ENCODE measurements at places on chromosomes 5 and 9.

DNA sequence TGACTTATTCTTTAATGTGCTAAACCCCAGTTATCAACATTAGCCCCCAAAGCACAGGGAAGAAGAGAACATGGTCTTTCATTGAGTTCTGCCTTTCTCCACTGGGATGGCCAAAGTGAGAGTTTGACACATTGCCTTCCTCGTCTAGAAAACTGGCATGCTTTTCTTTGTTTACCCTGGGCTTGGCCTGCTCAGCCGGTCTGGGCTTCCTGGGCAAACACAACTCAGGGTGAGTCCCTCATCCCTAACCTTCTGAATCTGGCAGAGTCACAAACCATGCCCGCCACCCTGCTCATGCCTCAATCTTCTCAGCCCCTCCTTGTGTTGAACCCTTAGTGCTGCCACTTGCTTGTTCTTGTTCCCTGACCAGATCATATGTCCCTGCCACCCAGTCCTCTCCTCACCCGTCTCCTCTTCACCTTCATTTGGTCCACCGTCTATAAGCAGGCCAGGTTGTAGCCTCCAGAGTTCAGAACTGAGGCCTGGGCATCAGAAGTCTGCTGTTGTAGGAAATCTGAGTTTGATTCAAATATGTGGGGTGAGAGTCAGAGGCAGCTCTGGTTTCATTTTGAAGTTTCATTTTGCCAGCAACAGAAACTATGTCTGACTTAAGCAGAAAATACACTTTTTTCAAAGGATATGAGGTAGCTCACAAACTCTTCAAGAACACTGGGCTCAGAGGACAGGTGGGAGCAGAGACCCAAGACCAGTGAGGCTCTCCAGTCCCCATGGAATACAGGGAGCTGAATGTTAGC lies 217.6 kb downstream of the NDUFS4 start:
- peak; percentile 40 for DNase-seq

- no peak for DNase-seq
These were observed 382.1 kb downstream of the KDM4C start for GRCh38 chr9:7139886-7140285.

GRCh38 chr9:134625361-134626068 lies 16.1 kb upstream of the COL5A1 start:
- no peak for DNase-seq

- no peak for DNase-seq
These were observed 109.4 kb downstream of the CDC42SE2 start for GRCh38 chr5:131373265-131373664.

DNA sequence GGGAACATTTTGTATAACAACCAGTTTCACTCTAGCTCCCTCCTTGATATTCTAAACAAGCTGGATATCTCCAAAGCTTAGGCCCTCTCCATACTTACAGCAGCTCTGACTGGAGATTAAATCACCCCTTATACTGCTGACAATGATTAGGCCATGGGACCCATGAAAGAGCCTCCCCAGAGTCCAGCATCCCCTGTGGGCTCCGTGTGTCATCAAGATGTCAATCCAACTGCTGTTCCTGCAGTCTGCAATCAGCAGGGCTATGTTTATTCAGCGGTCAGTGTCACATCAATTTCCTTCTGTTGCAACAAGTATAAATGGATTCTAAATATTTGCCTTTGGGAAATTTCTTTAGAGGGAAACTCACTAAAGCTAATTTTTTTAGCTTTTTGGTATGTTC lies 26.6 kb downstream of the PCDHAC2 start:
- DNase-seq = no peak

GRCh38 chr9:137454145-137454596 lies 5.0 kb downstream of the NSMF start:
- peak; percentile 47 for DNase-seq

- peak; percentile 31 for DNase-seq
These were observed 20.6 kb downstream of the OR2V2 start for GRCh38 chr5:181167814-181168488.

GRCh38 chr9:85713897-85714296 lies 27.9 kb downstream of the AGTPBP1 start:
- no peak for DNase-seq

- DNase-seq = no peak
These were observed 2.2 kb downstream of the ST6GALNAC6 start for GRCh38 chr9:127897193-127897692.

DNA sequence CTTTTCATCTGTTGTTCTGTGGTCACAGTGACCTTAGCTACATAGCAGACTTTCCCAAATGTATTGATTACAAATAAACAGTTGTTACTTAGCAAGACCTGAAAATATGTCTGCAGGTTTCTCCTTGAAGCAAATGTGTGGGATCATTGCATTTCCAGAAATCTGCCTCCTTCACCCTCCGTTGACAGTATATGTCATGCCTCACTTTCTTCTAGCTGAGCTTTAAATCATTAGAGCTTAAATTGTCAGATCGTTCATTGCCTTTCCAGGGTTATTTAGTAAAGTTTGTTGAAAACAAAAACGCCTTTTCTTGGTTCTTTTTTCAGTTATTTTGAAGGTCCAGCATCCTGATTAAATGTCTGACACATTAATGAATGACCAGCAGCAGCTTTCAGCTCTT lies 2.3 kb upstream of the MAML1 start:
- no peak for DNase-seq

DNA sequence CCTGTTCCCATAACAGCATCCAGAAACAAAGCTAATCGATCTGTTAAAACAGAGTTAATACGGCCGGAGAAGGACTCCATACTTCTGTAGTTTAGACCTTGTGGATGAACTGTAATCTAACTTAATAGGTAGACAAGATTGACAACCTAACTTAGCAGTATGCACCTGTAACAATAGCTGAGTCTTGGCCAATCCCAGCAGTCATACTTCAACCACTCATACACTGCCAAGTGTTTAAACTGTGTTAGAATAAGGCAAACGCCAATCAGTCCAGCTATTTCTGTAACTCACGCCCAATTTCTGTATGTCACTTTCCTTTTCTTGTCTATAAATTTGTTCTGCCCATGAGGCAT lies 33.7 kb upstream of the MACIR start:
- DNase-seq = no peak

- no peak for DNase-seq
These were observed 37.0 kb downstream of the DMRTA1 start for GRCh38 chr9:22483528-22484070.

DNA sequence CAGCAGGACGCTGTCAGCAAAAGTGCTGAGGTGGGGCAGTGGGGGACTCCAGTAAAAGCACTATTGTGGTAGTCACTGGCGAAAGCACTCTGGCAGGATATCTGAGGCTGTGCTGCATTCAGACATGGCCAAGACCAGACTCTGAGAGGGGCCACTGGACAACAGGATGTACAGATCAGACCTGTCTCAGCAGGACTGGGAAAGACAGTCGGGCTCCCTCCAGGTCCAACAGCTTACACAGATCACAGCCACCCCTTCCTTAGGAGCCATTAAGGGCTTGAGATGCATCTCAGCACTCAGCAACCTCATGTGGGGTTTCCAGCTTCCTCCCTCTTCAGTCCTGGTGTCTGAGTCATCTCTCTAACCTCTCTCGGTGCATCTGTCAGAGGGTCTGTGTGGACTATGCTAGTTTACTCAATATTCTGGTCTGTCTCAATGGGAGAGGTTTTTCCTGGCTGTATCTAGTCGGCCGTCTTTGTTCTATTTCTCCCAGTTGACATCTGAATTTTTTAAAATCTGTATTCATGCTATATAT lies 154.5 kb downstream of the CWC27 start:
- no peak for DNase-seq

GRCh38 chr5:76787237-76787636 lies 31.6 kb upstream of the F2RL1 start:
- DNase-seq = peak; percentile 83

DNA sequence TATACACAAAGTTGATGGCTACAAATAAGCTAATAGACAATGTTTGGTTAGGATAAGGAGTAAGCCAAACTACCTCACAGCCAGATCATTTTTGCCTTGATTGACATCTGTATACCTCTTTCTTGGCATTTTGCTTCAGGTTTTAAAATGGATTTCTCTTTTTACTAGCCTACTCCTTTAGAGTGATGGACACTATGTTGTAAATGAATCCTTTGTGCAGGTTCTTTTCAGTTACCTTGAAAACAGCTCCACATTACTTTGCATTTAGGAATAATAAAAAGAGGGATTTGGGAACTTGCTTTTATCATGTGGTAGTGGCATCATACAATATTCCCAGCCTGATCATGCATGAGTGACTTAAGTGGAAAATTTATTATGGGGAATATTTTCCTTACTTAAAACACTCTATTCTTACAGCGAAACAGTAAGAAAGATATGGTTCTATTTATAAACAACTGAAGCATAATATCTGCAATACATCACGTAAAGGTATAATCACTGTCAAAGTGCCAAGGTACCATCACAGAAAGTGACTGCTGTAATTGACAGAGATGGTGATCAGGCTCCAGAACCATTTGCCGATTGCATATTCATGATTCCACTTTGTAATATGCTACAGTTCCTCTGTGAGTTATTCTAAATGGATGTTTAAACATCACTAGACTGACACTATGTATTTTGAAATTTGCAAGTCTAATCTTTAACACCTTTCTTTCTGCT lies 327.0 kb downstream of the DMRTA1 start:
- no peak for DNase-seq

Measured in epithelial cell of esophagus (primary cell).